ENCODE measurements at places on chromosomes 2 and 18.

DNA sequence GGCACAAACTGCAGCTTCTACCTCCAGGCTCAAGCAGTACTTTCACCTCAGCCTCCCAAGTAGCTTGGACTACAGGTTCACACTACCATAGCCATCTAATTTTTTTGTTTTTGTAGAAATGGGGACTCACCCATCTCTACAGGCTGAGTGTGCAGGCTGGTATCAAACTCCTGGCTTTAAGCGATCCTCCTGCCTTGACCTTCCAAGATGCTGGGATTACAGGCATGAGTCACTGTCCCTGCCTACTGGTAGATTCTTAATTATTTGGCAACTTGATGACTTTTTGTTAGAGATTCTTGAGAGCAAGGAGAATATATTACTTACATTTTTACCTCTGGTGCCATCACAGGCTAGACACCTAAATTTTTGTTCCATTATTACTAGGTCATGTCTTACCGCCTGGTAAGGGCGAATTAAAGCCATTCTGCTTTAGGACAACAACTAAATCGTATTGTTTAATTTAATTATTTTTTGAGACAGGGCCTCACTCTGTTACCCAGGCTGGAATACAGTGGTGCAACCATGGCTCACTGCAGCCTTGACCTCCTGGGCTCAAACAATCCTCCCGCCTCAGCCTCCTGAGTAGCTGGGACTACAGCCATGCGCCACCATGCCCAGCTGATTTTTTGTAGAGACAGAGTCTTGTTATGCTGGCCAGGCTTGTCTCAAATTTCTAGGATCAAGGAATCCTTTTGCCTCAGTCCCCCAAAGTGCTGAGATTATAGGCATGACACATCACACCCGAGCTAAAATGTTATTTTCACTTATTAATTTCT, 15.7 kb downstream of the DYNC1I2 start:
- DNase-seq, result no peak

- no peak for DNase-seq
Observed at GRCh38 chr2:119947535-119947934, 65.3 kb upstream of the EPB41L5 start.

GRCh38 chr2:201467666-201468065, 16.1 kb downstream of the STRADB start:
- no peak for DNase-seq

DNA sequence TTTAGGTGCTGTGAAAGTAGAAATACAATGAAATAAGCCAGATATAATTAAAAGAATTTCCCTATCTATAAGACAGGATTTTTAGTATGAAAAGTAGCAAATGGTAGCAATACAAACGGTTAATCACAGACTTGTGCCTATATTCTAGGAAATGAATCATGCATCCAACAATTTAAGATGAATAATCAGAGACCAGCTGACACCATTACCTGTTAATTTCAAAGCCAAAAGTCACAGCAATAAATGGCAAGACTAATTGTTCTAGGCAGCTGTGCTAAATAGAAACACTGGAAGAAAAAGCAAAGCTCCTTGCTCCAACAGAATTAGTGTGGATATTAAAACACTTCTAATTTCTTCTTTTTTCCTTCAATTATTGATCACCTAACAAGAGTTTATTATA, 35.1 kb upstream of the MPP4 start:
- no peak for DNase-seq

DNA sequence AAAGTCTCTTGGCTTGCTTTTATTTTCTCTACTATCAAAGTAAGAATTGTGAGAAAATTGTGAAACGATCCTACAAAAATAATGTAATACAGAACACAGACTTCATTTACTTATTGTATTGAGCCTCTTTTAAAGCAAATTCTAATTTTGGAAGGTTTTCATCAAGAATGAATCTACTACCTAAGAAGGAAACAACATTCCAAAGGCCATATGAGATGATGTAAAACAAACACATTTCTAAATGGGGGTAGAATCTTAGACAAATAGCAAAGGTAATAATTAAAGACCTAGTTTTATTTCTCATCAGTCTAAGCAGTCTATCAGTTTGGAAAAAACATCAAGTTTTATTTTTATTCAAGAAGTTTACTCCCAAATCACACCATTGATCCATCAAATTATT, 20.6 kb downstream of the FN1 start:
- DNase-seq, result no peak

GRCh38 chr18:14930076-14930475, 182.1 kb downstream of the ANKRD30B start:
- DNase-seq, result no peak

DNA sequence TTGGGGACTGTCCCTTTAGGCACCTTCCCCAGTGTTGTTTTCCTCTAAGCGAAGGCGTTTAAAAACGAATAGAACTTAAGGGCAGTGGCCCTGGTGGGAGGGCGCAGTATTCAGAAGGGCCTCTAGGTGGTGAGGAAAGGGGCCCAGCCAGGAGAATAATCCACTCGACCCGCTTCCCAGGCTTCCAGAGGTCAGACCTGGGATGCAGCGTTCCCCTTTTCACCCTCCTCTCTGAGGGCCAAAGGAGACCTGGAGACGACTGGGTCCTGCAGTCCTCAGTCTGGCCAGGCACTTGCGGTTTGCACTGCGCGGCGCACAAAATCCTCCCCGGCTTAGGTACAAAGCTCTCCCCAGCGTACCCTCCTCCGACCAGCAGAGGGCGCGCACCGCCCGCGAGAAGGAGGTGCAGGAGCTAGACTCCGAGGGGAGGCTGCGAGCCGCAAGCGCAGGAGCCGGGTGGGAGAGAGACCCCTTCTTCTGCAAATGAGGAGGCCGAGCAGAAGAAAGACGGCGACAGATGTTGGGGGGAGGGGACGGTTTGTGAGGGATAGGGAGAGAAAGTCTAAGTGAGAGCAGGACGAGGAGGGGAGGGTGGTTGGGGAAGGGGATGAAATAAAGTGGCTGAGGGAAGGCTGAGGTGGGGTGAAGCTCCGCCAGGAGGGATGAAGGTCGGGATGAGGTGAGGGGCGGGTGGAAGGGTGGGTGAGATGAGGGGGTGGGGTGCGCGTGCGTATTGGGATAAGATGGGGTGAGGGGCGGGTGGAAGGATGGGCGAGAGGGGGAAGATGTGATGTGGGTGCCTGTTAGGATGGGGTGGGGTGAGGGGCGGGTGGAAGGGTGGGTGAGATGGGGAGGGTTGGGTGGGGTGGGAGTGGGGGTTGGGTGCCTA, 4.9 kb downstream of the FEV start:
- peak; percentile 96 for DNase-seq

GRCh38 chr2:222903234-222904220, 42.7 kb downstream of the ACSL3 start:
- no peak for DNase-seq

- DNase-seq, result no peak
Observed at GRCh38 chr18:650428-650858, 7.0 kb upstream of the TYMS start.

GRCh38 chr2:69608109-69608508, 35.4 kb downstream of the AAK1 start:
- no peak for DNase-seq

GRCh38 chr2:48714245-48714644, 41.3 kb downstream of the LHCGR start:
- DNase-seq, result no peak

DNA sequence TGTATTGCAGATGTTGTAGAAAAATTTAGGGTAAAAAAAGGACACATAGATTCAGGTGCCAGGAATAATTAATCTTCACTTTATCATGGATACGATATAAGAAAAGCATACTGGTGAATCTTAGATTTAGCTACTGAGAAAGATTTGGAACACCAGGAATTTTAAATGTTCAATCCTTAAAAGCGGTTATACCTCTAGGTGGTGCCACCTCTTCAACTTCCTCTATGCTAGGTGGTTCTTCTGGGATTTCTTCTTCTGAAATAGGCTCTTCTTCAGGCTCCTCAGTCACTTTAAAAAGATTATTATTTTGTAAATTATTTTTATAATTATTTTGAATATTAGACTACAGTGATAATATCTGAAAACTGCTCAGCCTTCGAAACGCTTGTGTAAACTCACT, 133.1 kb downstream of the TTN start:
- DNase-seq, result no peak

- no peak for DNase-seq
Observed at GRCh38 chr2:213162516-213163118, 11.2 kb upstream of the IKZF2 start.

DNA sequence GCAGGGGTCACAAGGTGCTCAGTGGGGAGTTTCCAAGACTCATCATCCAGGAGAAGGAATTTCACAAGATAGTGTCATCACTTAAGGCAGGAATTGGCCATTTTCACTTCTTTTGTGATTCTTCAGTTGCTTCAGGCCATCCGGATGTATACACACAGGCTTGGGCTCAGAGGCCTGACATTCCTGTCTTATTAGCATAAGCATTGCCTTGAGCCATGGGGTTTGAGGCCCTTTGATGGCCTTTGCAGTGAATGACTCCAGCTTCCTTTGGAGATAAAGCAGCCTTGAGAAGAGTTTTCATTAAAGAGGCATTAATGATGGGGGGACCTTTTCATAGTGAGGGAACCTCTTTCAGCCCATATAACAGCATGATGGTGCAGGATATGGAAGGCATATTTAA, 366.0 kb upstream of the CNTNAP5 start:
- no peak for DNase-seq

DNA sequence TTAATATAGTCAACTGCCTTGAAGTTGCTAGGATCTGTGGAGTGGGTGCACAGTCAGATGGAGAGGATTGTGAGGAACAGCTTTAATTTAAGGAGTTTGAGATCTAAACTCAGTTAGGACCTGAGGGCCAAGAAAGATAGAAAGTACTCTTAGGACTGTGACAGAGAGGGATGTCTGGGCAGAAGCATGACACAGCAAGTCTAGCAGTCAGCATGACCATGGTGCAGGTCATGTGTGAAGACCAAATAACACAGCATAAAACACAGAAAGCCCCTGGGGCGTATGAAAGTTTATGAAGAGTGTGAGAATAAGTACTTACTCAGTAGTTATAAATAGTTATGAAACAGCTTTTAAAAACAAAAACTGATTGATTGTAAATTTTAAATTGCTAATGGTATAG, 107.2 kb downstream of the GALNT1 start:
- no peak for DNase-seq

DNA sequence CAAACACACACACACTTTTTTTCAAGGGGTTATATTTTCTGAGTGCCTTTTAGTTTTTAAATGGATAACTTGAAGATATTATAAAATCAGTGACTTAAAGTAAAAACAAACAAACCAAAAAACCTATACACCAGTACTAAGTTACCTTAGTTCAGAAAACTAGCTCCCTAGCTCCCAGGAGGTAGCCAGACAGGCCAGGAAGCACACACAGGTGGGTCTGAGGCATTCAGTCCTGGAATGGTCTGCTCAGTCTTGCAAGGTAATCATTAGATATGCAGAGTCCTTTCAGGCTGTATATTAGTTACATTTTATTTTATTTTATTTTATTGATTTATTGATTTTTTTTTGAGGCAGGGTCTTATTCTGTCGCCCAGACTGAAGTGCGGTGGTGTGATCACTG, 10.7 kb upstream of the DYNC2LI1 start:
- no peak for DNase-seq

DNA sequence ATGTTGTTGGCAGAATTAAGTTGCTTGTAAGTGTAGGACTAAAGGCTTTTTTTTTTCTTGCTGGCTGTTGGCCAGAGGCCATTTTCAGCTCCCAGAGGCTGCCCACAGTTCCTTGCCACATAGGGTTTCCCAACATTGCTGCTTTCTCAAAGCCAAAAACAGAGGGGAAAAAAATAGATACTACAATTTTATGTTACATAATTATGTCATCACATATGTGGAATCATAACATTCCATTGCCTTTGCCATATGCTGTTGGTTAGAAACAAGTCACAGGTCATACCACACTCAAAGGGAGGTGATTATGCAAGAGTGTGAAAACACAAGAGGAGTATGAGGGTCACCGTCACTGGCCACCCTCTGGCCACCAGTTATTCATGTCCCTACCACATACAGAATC, 154.5 kb downstream of the RTN4 start:
- DNase-seq, result no peak

DNA sequence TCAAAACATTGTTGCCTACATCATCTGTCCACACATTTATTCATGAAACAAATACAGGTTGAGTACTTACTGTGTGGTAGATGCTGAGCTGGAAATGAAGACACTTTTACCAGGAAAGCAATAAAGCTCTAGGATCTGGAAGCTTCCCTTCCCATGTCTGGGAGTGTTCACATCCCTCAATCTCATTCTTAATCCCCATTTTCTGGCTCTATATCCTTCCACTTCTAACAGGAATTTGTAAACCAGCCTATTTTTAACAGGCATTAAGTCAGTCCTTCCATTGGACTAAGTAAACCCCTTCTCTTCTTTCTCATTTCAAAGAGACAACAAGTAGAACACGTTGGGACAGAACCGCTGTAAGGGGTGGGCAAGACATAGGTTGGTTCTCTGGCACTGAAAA, 589.5 kb downstream of the ARHGAP15 start:
- no peak for DNase-seq

DNA sequence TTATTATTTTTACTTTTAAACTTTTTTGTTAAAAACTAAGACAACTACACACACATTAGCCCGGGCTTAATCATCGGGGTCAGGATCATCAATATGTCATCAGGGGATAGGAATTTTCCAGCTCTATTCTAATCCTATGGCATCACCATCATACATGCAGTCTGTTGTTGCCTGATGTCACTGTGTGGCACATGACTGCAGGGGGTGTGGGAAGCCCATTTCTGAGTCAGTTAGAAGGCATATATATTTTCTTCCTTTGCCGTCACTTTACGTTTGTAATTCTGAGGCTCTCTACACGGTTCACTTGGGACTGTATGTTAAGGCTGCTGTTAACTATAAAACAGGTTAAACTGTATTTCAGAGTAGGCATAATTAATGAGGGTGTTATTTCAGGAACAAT, 144.4 kb upstream of the ITGA6 start:
- no peak for DNase-seq

GRCh38 chr2:27871802-27872201, 18.4 kb downstream of the RBKS start:
- DNase-seq, result no peak

DNA sequence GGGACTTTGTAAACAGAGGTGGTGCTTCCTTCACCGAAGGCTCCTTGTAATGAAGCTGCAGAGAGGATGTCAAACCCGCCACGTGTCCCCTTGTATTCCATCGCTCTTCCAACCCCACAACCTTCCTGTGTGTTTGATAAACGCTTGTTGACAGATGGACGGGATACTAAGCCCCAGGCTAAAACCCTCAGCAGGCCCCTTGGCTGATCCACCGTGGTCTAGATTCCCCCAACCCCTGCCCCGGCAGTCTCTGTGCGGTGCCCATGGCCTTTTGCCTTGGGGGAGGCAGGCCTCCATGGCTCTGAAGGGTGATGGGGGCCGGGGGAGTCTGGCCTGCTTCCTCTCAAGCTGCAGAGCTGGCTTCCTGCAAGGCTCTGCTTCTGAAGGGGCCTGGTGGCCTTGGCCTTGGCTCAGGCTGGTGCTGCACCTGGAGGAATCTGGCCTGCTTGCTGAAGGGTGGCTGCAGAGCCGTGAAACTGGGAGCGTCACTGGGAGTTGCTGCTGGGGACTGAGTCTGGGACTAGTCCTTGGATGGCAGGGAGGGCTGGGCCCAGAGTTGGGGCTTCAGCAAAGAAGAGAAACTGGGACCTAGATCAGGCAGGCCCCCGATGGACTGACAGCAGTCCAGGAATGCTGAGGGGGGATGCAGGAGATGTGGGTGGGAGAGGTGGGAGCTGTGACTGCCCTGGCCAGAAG, 9.6 kb upstream of the NTSR2 start:
- no peak for DNase-seq

All from WTC11 (cell line).